ENCODE measurements at places on chromosomes 13 and 19. TPM values are rescaled to one million over a fixed set of nuclear protein-coding genes. Genes with fewer than 3 reads are reported as not detected.

- DNase-seq: peak; percentile 79
Observed at GRCh38 chr19:13781547-13781946, 7.3 kb downstream of the C19orf53 start.

GRCh38 chr13:73696713-73697112, 437.5 kb downstream of the KLF12 start:
- DNase-seq: no peak

GRCh38 chr13:68676513-68677115, 1431.0 kb upstream of the ATXN8OS start:
- no peak for DNase-seq

- DNase-seq: no peak
Observed at GRCh38 chr13:22061371-22061805, 390.5 kb downstream of the FGF9 start.

GRCh38 chr19:24004166-24004565, 82.8 kb upstream of the ZNF254 start:
- DNase-seq: no peak

- DNase-seq: no peak
Observed at GRCh38 chr19:10523135-10523636, 5.9 kb upstream of the S1PR5 start.

GRCh38 chr13:51541809-51542258, 42.4 kb upstream of the WDFY2 start:
- DNase-seq: no peak

ZNF473 gene
- 3.7 TPM for total RNA-seq
